ENCODE measurements at places on chromosomes 12 and 14.

GRCh38 chr14:53060046-53060445 lies 93.1 kb downstream of the DDHD1 start:
- no peak for DNase-seq

DNA sequence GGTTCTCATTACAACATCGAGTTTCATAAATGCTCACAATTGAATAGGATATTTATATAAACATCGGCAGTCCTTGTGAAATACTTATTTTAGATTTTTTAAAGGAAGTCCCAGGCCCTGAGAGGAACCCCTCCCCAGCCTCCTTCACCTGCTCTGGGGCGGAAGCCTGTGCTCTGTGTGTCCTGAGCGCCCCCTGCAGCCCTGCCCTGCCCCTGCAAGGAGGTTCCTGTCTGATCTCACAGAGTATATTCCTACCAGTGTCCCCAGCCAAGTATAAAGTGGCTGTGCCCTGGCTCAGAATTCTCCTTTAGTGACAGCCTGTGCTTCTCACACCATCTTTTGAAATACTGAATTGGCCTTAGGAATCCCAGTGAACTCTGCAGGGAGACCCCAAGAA lies 659.5 kb downstream of the TMEM121 start:
- DNase-seq, result no peak

- DNase-seq, result peak; percentile 77
Measured at GRCh38 chr14:54773171-54774006, 129.2 kb downstream of the GCH1 start.

DNA sequence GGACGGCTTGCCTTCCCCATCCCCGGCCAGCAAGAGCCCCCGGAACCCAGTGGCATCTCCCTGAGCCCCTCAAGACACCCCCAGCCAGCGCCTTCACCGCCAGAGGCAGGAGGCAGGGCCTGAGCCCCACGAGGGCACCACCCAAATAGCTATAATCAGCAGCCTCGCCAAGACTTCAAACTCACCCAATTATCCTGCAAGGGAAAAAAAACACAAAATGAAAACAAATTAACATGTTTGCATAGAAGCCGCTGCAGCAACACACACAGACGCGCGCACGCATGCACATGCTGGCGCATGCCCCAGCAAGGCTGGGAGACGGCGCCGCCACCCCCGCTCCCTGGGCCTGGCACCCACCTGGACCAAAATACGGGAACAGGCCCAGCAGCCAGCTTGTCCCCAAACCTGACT lies 15.8 kb downstream of the FAM222A start:
- DNase-seq, result no peak

- DNase-seq, result no peak
Measured at GRCh38 chr12:87349681-87350080, 679.5 kb downstream of the C12orf50 start.

Data from NCI-H345 (cell line).